ENCODE measurements at places on chromosomes 12 and 14.

- peak; percentile 28 for DNase-seq
- H3K27ac ChIP-seq = peak overlapping the region; percentile 85
- peak overlapping the region; percentile 70 for H3K4me3 ChIP-seq
- no peaks in the 10 kb centered on the region for H3K36me3 ChIP-seq
Measured at GRCh38 chr12:12612358-12612757, 682 bp downstream of the CREBL2 start.

GRCh38 chr12:62631471-62632410, 165.1 kb downstream of the MON2 start:
- no peak overlapping the region for H3K27ac ChIP-seq
- peak overlapping the region; percentile 73 for H3K4me3 ChIP-seq
- H3K27me3 ChIP-seq = peaks cover 3% of the 10 kb centered on the region
- DNase-seq = peak; percentile 14
- H3K4me1 ChIP-seq = peaks cover 3% of the 10 kb centered on the region

GRCh38 chr12:57090924-57091637, 2.2 kb downstream of the NAB2 start:
- H3K4me1 ChIP-seq = peaks cover 45% of the 10 kb centered on the region
- H3K27me3 ChIP-seq = no peaks in the 10 kb centered on the region
- no peak overlapping the region for H3K27ac ChIP-seq

DNA sequence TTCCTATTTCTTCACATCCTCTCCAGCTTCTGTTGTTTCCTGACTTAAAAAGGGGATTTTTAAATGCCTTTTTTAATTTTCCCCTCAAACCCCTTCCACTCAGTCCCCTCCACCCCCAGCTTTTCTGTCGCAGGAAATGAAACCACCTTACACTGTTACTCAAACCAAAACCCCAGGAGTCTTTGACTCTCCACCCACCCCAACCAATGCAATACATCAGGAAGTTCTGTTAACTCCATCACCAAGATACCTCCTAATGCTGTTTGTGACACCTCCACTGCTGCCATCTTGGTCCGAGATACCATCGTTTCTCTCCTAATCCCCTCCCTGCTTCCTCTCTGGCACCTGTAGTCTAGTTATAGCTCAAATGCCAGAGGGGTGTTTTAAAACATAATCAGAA, 25.4 kb upstream of the CPM start:
- H3K36me3 ChIP-seq = no peaks in the 10 kb centered on the region
- H3K27me3 ChIP-seq = no peaks in the 10 kb centered on the region
- no peak overlapping the region for H3K4me3 ChIP-seq
- H3K4me1 ChIP-seq = no peaks in the 10 kb centered on the region

GRCh38 chr12:96648923-96649322, 159.5 kb downstream of the CFAP54 start:
- H3K27ac ChIP-seq = no peak overlapping the region
- H3K4me3 ChIP-seq = no peak overlapping the region
- H3K4me1 ChIP-seq = no peaks in the 10 kb centered on the region
- no peaks in the 10 kb centered on the region for H3K36me3 ChIP-seq
- DNase-seq = no peak

GRCh38 chr12:85559127-85559526, 277.1 kb downstream of the RASSF9 start:
- H3K4me3 ChIP-seq = no peak overlapping the region
- no peaks in the 10 kb centered on the region for H3K4me1 ChIP-seq
- H3K36me3 ChIP-seq = no peaks in the 10 kb centered on the region
- no peak for DNase-seq

Data from common myeloid progenitor, CD34-positive (primary cell).